ENCODE measurements at places on chromosomes 5 and 9. TPM values are rescaled to one million over a fixed set of nuclear protein-coding genes. Genes with fewer than 3 reads are reported as not detected.

ROPN1L gene
- polyA plus RNA-seq = 5.8 TPM

DNA sequence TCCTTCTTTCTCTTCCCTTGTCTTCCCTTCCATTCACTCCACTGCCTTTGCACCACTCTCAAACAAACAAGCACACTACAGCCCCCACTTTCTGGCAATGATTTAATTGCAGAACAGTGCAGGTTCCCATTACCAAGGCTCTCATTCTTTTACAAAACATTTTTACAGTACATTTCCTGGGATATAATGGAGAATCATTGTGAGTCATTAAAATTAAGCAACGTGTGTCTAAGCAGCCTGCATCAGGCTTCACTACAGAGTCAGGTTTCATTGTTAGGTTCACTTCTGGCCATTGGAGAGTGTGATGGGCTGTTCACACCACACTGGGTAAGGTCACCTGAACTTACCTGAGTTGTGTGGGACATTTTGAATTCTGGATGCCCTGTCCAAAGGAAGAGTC is 303.5 kb downstream of the TRIM32 start:
- no peaks in the 10 kb centered on the region for H3K4me1 ChIP-seq
- no peaks in the 10 kb centered on the region for H3K36me3 ChIP-seq

DNA sequence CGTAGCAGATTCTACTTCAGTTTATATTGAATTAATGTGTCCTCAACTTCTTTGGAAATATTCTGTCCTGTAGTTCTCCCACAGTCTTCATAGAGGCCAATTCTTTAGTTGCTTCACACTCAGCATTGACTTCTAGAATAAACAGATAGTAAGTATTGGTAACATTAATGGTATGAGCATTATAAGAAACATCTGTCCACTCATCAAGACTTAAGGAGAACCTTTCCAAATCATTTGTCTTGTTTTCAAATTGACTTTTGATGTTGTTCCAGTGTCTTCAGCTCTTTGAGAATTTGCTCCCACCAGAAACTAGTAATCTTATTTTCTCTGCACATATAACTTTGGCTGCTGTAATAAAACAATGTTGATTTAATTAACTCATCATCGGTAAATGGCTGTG is 18.3 kb downstream of the RANBP17 start:
- no peak overlapping the region for H3K4me3 ChIP-seq
- DNase-seq = no peak
- H3K36me3 ChIP-seq = peaks cover 9% of the 10 kb centered on the region
- H3K4me1 ChIP-seq = no peaks in the 10 kb centered on the region
- no peaks in the 10 kb centered on the region for H3K27me3 ChIP-seq
- no peak overlapping the region for H3K27ac ChIP-seq

DDX4 gene
- polyA plus RNA-seq = not detected

GRCh38 chr5:146633323-146633764 is 117.4 kb upstream of the GPR151 start:
- H3K27me3 ChIP-seq = peaks cover 2% of the 10 kb centered on the region
- peaks cover 44% of the 10 kb centered on the region for H3K36me3 ChIP-seq
- H3K27ac ChIP-seq = no peak overlapping the region
- no peak for DNase-seq
- no peak overlapping the region for H3K4me3 ChIP-seq

MELK gene
- polyA plus RNA-seq = 1.2 TPM

IL4 gene
- polyA plus RNA-seq = not detected

DNA sequence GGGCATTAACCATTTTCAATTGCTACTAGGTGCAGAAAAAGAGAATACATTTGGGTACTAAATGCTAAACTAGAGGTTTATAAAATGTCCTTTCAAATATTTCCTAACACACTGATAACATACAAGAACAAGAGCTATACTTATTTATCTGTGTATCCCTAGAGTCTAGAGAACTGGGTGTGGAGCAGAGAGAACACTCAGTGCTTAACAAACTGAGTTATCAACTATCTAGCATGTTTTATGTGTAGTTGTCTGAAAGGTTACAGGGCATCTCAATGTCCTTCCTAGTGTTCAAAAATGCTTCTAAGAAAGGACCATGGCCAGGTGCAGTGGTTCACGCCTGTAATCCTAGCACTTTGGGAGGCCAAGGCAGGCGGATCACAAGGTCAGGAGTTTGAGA is 40.3 kb downstream of the NR6A1 start:
- no peak overlapping the region for H3K4me3 ChIP-seq
- no peak for DNase-seq
- H3K36me3 ChIP-seq = no peaks in the 10 kb centered on the region
- no peaks in the 10 kb centered on the region for H3K4me1 ChIP-seq
- H3K27ac ChIP-seq = no peak overlapping the region
- H3K27me3 ChIP-seq = peaks cover 1% of the 10 kb centered on the region

GRCh38 chr9:26949637-26950069 is 2.6 kb upstream of the PLAA start:
- H3K36me3 ChIP-seq = no peaks in the 10 kb centered on the region
- peaks cover 37% of the 10 kb centered on the region for H3K4me1 ChIP-seq
- DNase-seq = no peak
- no peak overlapping the region for H3K4me3 ChIP-seq
- H3K27ac ChIP-seq = no peak overlapping the region
- peaks cover 11% of the 10 kb centered on the region for H3K27me3 ChIP-seq

DNA sequence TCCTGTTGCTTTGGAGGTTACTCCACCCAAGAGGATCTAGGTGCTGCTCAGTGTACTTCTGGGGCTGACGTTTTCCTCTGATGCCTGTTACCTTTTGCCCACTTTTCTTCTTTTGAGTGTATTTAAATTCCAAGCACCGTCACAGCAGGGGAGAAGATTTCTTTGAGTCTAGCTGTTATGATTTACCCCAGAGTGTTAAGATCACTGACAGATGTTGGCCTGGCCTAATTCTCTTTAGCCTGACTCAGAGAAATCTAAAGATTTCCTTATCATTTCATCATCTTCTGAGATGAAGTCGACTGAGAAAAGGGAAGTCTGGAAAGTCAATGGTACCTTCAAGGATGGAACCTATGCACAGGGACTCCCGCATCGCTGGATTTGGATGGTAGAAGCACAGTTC is 191.5 kb downstream of the FBXL7 start:
- H3K36me3 ChIP-seq = no peaks in the 10 kb centered on the region
- no peak overlapping the region for H3K27ac ChIP-seq
- no peak for DNase-seq
- H3K4me3 ChIP-seq = no peak overlapping the region
- H3K4me1 ChIP-seq = no peaks in the 10 kb centered on the region

DNA sequence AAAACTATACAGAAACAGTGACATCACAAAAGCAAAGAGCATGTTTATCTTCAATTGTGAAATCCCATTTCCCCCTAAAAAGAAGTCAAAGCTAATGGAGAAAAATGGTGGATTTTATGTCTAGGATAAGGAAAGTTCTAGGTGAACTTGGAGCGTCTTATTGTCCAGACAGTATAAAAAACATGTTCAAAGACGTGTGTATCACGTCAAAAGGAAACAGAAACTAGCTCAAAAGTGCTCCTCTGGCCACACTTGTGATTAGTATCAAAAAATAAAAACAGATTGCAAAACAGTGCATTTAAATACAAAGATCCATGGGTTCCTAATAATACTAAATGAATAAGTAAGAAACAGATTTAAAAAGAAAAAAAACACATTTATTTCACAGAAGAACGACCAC is 568.9 kb downstream of the ANXA1 start:
- H3K27me3 ChIP-seq = peaks cover 2% of the 10 kb centered on the region
- no peaks in the 10 kb centered on the region for H3K4me1 ChIP-seq
- no peak for DNase-seq
- no peak overlapping the region for H3K27ac ChIP-seq
- H3K4me3 ChIP-seq = no peak overlapping the region

- no peak overlapping the region for H3K4me3 ChIP-seq
- DNase-seq = no peak
- no peaks in the 10 kb centered on the region for H3K36me3 ChIP-seq
Observed at GRCh38 chr5:58327289-58327688, 132.6 kb downstream of the PLK2 start.

Data from immature natural killer cell (primary cell).